ENCODE measurements at places on chromosomes 7 and 10. TPM values are rescaled to one million over a fixed set of nuclear protein-coding genes. Genes with fewer than 3 reads are reported as not detected.

- no peak for DNase-seq
These were observed 13.2 kb downstream of the CREB5 start for GRCh38 chr7:28425496-28425895.

DNA sequence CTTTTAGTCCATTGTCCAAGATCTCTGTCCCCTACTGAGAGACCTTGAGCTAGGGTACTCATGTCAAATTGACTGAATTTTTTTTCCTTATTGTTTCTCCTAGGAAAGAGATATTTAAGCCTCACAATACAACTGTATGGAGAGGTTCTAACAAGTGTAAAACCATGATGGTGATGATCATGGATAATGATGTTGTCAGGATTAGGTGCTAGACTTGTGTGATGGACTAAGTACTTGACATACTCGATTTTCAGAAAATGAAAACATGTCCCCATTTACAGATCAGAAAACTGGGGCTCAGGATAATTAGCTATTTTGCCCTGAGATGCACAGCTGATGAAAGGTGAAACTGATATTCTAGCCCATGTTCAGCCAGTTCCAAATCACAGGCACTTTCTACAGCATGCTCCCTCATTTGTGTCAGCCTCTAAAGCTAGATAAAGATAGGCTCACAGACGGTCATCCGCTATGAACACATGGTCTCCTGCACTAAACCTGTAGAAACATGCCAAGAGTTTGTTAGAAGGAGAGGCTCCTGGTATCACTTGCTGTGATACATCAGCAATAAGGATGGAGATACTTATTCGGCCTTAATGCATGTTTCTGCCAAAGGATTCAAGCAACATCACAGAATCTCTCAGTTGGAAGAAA lies 67.6 kb downstream of the CREB3L2 start:
- DNase-seq: no peak

CCZ1 gene
- 45.8 TPM for polyA plus RNA-seq

CARD11 gene
- 0.02 TPM for polyA plus RNA-seq

- DNase-seq: peak; percentile 20
These were observed 118.1 kb downstream of the WDR11 start for GRCh38 chr10:120969219-120969645.

SAMD8 gene
- polyA plus RNA-seq: 32.5 TPM
